ENCODE measurements at places on chromosomes 11 and 22. TPM values are rescaled to one million over a fixed set of nuclear protein-coding genes. Genes with fewer than 3 reads are reported as not detected.

The IL17REL gene
- total RNA-seq, result not detected

The SLC5A1 gene
- total RNA-seq, result not detected

The TESMIN gene
- not detected for total RNA-seq

The CHST1 gene
- total RNA-seq, result 0.98 TPM

The MTFP1 gene
- total RNA-seq, result 8.1 TPM

The SYVN1 gene
- 29.3 TPM for total RNA-seq

The ZC3H12C gene
- 19.5 TPM for total RNA-seq

The NNMT gene
- 371 TPM for total RNA-seq

The APOL5 gene
- not detected for total RNA-seq

The RAB38 gene
- 5.9 TPM for total RNA-seq

The SH3BP1 gene
- total RNA-seq, result 21.2 TPM

The MPEG1 gene
- 28.3 TPM for total RNA-seq

The CLCF1 gene
- 1.1 TPM for total RNA-seq

The SCN4B gene
- 5.7 TPM for total RNA-seq

The TUT1 gene
- 13.4 TPM for total RNA-seq

The TOMT gene
- total RNA-seq, result not detected

The ARHGAP20 gene
- total RNA-seq, result 52.2 TPM

The GATD1 gene
- 7.1 TPM for total RNA-seq

The AGBL2 gene
- not detected for total RNA-seq

The TSGA10IP gene
- total RNA-seq, result not detected

The ELFN2 gene
- not detected for total RNA-seq

The PHF21B gene
- not detected for total RNA-seq

The ACER3 gene
- 28.6 TPM for total RNA-seq

The H19 gene
- 338 TPM for total RNA-seq

The PRR5 gene
- 152 TPM for total RNA-seq

The CCDC89 gene
- total RNA-seq, result 2.2 TPM

The SOX6 gene
- 12.6 TPM for total RNA-seq

The NAALAD2 gene
- 7.7 TPM for total RNA-seq

The RTN4RL2 gene
- not detected for total RNA-seq

The RBM7 gene
- total RNA-seq, result 25.5 TPM

The ZBED5 gene
- total RNA-seq, result 29.7 TPM

The MYBPC3 gene
- total RNA-seq, result not detected

The TMPRSS6 gene
- not detected for total RNA-seq

The WBP2NL gene
- 1.1 TPM for total RNA-seq

The SCGB1C1 gene
- total RNA-seq, result not detected

The SLN gene
- not detected for total RNA-seq

The LRRC74B gene
- not detected for total RNA-seq

The SELENOH gene
- total RNA-seq, result 113 TPM

The OR8B8 gene
- total RNA-seq, result not detected

The OR9G1 gene
- not detected for total RNA-seq

The SART1 gene
- total RNA-seq, result 33.7 TPM

The ANO5 gene
- total RNA-seq, result 3.1 TPM

The PATE4 gene
- not detected for total RNA-seq

The GRM5 gene
- total RNA-seq, result not detected

The CERK gene
- 36.6 TPM for total RNA-seq

The TTC38 gene
- 103 TPM for total RNA-seq

The PRODH gene
- total RNA-seq, result 17.8 TPM

The OR4D5 gene
- total RNA-seq, result not detected

The MFRP gene
- not detected for total RNA-seq

The ST14 gene
- total RNA-seq, result 2.8 TPM

The PTPN5 gene
- total RNA-seq, result not detected

The RIMBP3B gene
- total RNA-seq, result not detected

The RIN1 gene
- total RNA-seq, result 0.98 TPM

The OR51I1 gene
- total RNA-seq, result not detected

The APOA5 gene
- total RNA-seq, result not detected

The OR5T3 gene
- total RNA-seq, result not detected

Measured in subcutaneous adipose tissue (tissue), 4 donors.